A549 treated with AZD2906 at 1 μM for 4 hours (cell line): ENCODE measurements at places on chromosomes 3 and 15. TPM values are rescaled to one million over a fixed set of nuclear protein-coding genes. Genes with fewer than 3 reads are reported as not detected.

Gene B3GNT5
- total RNA-seq: 22.6 to 26.9 TPM (median 24.8 TPM) in 5 replicates

Gene TBC1D2B
- total RNA-seq: 14.6 to 17.6 TPM (median 15.7 TPM) in 5 replicates

Gene CCDC9B
- 19.1 to 21.4 TPM (median 20.8 TPM) in 5 replicates for total RNA-seq

Gene DHX30
- 39.8 to 44.9 TPM (median 43.8 TPM) in 5 replicates for total RNA-seq

Gene DUOX1
- 0.05 TPM in 3 of 5 replicates, not detected in the others for total RNA-seq

Gene GOLGA8J
- total RNA-seq: 0.09 to 0.15 TPM in 2 of 5 replicates, not detected in the others

Gene STXBP5L
- total RNA-seq: not detected in 5 replicates

Gene ERC2
- 0.14 to 0.19 TPM in 2 of 5 replicates, not detected in the others for total RNA-seq

Gene ZNF774
- 0.88 to 1.6 TPM (median 1.0 TPM) in 5 replicates for total RNA-seq

Gene GOLGA6L26
- total RNA-seq: not detected in 5 replicates

Gene TGM4
- 0.13 to 0.23 TPM (median 0.19 TPM) in 5 replicates for total RNA-seq

Gene SV2B
- total RNA-seq: 0.13 to 0.28 TPM (median 0.15 TPM) in 5 replicates

Gene CLDN16
- total RNA-seq: 0.03 to 0.16 TPM (median 0.09 TPM) in 5 replicates

Gene MYH15
- 0.06 to 0.15 TPM (median 0.09 TPM) in 5 replicates for total RNA-seq

Gene CDC25A
- total RNA-seq: 8.4 to 9.3 TPM (median 8.9 TPM) in 5 replicates

Gene LSAMP
- 0.03 to 0.11 TPM (median 0.06 TPM) in 5 replicates for total RNA-seq

Gene SLC51B
- total RNA-seq: 13.6 to 18.9 TPM (median 16.4 TPM) in 5 replicates

Gene GHRL
- not detected in 5 replicates for total RNA-seq

Gene COLQ
- 0.17 to 0.33 TPM (median 0.25 TPM) in 5 replicates for total RNA-seq

Gene FAM227B
- 0.83 to 1.3 TPM (median 1.1 TPM) in 5 replicates for total RNA-seq

Gene SNAP23
- 14.4 to 45.6 TPM (median 17.6 TPM) in 5 replicates for total RNA-seq

Gene PLOD2
- 68.7 to 112 TPM (median 85.1 TPM) in 5 replicates for total RNA-seq

Gene MUC20
- 0.30 to 0.87 TPM (median 0.61 TPM) in 5 replicates for total RNA-seq

Gene CD200
- not detected in 5 replicates for total RNA-seq

Gene LARP6
- 46.3 to 81.2 TPM (median 74.1 TPM) in 5 replicates for total RNA-seq

Gene POPDC2
- total RNA-seq: 0.32 to 1.2 TPM (median 0.38 TPM) in 5 replicates

Gene ACKR2
- total RNA-seq: 0.09 to 0.13 TPM (median 0.10 TPM) in 3 of 5 replicates, not detected in the others

Gene PLS1
- 8.4 to 11.1 TPM (median 9.6 TPM) in 5 replicates for total RNA-seq

Gene SELENOT
- 98.0 to 102 TPM (median 100 TPM) in 5 replicates for total RNA-seq

Gene RCN2
- 56.8 to 69.1 TPM (median 64.1 TPM) in 5 replicates for total RNA-seq

Gene RBPMS2
- 5.9 to 8.8 TPM (median 8.3 TPM) in 5 replicates for total RNA-seq

Gene AADACL2
- total RNA-seq: not detected in 5 replicates

Gene C3orf20
- total RNA-seq: 0.02 to 0.07 TPM (median 0.05 TPM) in 3 of 5 replicates, not detected in the others

Gene ZNF592
- 16.3 to 20.3 TPM (median 19.9 TPM) in 5 replicates for total RNA-seq

Gene NLGN1
- total RNA-seq: not detected in 5 replicates

Gene RGMA
- total RNA-seq: 0.20 to 0.49 TPM (median 0.37 TPM) in 5 replicates

Gene GOLGA8K
- total RNA-seq: 0.31 to 1.2 TPM (median 0.75 TPM) in 5 replicates

Gene PTH1R
- 0.72 to 2.3 TPM (median 1.4 TPM) in 5 replicates for total RNA-seq

Gene OSTN
- not detected in 5 replicates for total RNA-seq

Gene CERS3
- total RNA-seq: not detected in 5 replicates

Gene THPO
- 0.05 to 0.16 TPM in 2 of 5 replicates, not detected in the others for total RNA-seq

Gene VEPH1
- total RNA-seq: 0.30 to 0.91 TPM (median 0.45 TPM) in 5 replicates

Gene ZNF385D
- 0.06 TPM in 1 of 5 replicates, not detected in the others for total RNA-seq

Gene DOCK3
- total RNA-seq: 0.25 to 0.38 TPM (median 0.29 TPM) in 5 replicates

Gene BFSP2
- not detected in 5 replicates for total RNA-seq

Gene CYP1A2
- total RNA-seq: not detected in 5 replicates

Gene TF
- total RNA-seq: 1.2 to 2.1 TPM (median 1.5 TPM) in 5 replicates
